Stimulated activated CD4-positive, alpha-beta T cell treated with anti-CD3 and anti-CD28 coated beads, TNF-alpha, amount 100 ng/mL, for 4 hours (primary cell): ENCODE measurements at places on chromosomes 12 and 14.

DNA sequence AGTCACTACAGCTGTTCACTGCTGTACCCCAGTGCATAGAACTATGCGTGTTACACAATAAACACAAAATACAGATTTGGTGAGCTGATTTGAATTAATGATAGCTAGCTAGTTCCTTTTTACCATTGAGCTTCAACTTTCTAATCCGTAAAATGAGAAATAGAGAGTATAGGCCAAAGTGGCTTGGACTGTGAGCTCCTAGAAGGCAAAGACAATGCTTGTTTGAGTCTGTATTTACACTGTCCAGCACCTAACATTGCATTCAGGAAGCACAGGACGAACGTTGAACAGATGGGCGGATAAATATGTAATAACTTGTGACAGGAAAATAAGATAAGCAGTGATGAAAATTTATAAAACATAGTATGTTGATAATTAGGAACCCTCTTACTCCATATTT, 31.5 kb downstream of the SLC17A8 start:
- no peak for DNase-seq

- DNase-seq: no peak
These were observed 12.4 kb upstream of the KRT5 start for GRCh38 chr12:52532636-52533035.

- DNase-seq: no peak
These were observed 44.0 kb downstream of the TFCP2 start for GRCh38 chr12:51128919-51129318.

- no peak for DNase-seq
These were observed 106.4 kb upstream of the PLEKHG7 start for GRCh38 chr12:92596383-92596782.

DNA sequence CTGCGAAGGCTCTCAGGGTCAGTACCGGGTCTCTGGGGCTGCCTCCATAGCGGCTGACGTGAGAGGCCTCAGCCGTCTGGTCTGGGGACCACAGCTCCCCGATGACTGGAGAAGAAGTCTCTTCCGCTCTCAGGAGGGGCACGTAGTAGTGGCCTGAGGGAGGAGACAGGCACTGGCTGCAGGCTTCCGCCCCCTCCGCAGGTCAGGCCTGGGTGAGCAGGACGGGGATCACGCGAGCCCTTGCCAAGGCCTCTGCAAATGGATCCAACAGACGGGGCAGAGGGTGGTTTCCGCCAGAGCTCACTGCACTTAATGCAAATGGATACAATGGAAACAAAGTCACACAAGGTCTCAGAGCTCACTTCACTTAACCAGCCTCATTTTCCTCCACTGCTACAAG, 24.7 kb downstream of the ANKLE2 start:
- no peak for DNase-seq

- DNase-seq: no peak
These were observed 25.6 kb downstream of the EGLN3 start for GRCh38 chr14:33925235-33925634.

DNA sequence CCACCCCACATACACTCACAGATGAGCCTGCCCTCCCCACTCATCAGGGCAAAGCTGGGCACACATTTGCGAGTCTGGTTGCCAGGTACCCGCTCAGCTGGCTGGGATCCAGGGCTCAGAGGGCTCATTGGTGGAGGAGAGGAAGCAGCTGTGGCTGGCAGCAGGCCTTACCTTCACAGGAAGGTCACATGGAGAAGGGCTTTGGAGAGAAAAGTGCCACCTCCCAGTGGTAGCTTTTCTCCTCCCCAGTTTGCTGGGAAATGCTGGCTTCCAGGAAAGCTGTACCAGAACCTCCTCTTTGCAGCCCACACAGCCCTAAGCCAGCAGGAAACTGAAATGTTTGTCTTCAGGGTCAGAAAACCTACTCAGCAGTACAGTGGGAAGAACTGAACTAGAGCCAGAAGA, 55.6 kb downstream of the LGMN start:
- no peak for DNase-seq

GRCh38 chr12:124853781-124854636, 9.7 kb downstream of the SCARB1 start:
- DNase-seq: no peak

- DNase-seq: no peak
These were observed 33.8 kb downstream of the CCDC38 start for GRCh38 chr12:95908573-95908972.

- DNase-seq: no peak
These were observed 400 bp downstream of the CHST11 start for GRCh38 chr12:104456950-104457745.

- DNase-seq: no peak
These were observed 268.4 kb downstream of the LRFN5 start for GRCh38 chr14:41875116-41875515.

DNA sequence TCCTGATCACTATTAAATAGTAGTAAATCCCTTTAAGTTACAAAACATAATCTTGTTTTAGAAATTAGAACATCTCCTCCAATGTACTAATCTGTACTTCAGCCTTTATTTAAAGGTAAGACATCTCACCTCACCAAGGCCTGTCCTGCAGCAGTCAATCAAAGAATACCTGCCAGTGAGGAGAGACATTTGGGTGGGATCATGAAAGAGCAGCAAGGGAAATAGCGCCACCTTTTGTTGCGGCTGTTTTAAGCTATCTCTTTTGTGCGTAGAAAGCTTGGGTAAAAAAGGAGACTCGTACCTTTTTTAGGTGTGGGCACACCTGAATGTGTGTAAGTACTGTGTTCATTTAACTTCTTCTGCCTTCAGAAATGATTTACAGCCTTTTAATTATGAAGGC, 117.8 kb upstream of the TMTC1 start:
- no peak for DNase-seq

- no peak for DNase-seq
These were observed 178.8 kb upstream of the LHX5 start for GRCh38 chr12:113650476-113650875.

DNA sequence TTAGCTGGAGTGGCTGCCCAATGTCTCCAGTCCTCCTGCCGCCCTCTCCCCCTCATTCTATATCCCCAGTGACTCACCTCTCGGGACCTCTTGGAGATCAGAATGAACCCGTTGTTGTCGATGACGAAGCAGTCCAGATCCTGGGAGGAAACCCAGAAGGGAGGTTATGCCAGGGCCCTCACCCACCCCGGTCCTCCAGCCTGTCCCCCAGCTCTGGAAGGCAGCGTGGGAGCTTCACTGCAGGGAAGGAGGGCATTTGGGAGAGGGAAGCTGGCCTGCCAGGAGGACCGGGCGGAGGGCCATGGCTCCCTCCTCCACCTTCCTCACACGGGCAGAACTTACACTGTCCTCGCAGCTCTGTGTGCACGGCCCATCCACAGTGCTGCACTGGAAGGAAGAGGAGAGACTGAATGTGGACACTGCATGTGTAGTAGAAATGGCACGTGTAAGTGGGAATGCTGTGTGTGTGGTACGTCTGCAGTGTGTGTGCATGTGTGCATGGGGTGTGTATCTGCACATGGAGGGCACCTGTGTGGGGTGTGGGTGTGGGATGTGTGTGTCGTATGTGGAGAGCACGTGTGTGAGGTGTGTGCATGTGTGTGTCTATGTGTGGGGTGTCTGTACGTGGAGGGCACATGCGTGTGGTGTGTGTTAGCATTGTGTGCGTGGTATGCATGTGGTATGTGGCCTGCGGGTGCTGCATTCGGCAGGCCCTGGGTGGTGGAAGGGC, 10.0 kb upstream of the LRTM2 start:
- no peak for DNase-seq

GRCh38 chr12:61919686-61920085, 340.5 kb upstream of the USP15 start:
- DNase-seq: no peak

DNA sequence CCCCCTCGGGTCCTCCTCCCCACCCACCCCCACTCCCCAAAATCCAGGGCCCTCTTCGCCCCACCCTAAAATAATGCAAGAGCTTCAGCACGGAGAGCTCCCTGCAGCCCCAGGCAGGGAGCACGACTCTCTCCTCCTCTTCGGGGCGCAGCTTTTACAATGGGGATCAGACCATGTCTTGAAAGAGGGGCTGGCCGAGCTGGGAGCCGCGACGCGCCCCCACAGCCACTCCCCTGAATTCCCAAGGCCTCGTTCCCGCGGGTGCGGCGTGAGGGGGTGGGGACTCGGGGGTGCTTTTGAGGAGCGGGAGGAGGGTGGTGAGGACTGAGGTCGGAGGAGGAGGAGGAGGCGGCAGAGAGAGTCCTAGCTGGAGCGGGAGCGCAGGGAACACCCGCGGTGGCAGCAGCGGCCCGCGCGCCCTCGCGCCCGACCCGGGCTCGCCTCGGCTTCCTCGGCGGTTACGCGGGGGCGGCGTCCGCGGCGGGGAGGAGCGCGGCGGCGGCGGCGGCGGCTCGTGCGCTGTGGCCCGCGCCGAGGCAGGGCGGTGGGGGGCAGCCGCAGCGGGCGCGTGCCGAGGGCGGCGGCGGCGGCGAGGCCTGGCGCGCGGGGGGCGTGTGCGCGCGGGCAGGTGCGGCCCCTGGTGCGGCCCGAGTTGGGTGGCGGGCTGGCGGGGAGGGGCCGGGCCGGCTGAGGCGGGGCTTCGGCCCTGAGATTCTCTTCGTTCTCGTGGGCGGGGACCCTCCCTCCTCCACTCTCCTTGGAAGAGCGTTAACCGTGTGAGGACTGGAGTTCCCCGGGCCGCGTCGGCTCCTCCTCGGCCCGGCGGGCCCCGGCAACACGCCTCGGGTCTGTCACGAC, at the start of gene ANKS1B:
Gene ANKS1B, minus strand, starts transcription at position 666 of the 858 bp plus-strand sequence. CDS start 699 bp downstream, outside the sequence.
- no peak for DNase-seq

- DNase-seq: no peak
These were observed 159.2 kb downstream of the SYT1 start for GRCh38 chr12:79023784-79024183.

DNA sequence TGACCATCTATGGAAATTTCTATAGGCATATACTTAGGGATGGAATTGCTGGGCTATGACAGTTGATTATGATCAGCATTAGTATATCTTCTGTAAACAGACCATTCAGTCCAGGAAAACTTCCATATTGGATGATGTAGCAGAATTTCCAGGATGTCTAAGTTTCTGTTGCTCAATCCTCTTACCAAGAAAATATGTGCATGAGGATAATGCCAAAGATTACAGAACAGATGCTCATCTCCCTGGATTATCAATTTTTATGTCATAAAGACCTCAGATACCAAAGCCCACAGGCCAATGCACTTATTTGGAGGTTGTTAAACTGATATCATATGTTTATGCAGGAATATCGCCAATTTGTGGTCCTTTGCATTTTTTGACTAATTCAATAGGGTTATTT, 354.4 kb upstream of the FLRT2 start:
- DNase-seq: no peak

DNA sequence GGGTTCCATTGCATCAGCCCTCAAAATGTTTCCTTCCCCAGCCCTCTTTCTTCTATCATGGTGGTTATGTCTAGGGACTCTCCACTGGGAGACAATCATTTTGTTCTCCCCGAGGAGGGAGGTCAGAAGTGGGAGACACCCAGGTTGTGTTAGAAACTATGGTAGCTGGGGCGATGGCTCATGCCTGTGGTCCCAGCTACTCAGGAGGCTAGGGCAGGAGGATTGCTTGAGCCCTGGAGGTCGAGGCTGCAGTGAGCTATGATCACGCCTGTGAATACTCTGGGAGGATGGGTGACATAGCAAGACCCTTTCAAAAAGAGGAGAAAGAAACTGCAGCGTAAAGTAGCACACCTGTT, 13.0 kb upstream of the LRRC23 start:
- DNase-seq: no peak

- no peak for DNase-seq
These were observed 209.3 kb upstream of the PPFIA2 start for GRCh38 chr12:81968421-81968820.

- no peak for DNase-seq
These were observed 349.9 kb downstream of the C12orf50 start for GRCh38 chr12:87679251-87679650.

DNA sequence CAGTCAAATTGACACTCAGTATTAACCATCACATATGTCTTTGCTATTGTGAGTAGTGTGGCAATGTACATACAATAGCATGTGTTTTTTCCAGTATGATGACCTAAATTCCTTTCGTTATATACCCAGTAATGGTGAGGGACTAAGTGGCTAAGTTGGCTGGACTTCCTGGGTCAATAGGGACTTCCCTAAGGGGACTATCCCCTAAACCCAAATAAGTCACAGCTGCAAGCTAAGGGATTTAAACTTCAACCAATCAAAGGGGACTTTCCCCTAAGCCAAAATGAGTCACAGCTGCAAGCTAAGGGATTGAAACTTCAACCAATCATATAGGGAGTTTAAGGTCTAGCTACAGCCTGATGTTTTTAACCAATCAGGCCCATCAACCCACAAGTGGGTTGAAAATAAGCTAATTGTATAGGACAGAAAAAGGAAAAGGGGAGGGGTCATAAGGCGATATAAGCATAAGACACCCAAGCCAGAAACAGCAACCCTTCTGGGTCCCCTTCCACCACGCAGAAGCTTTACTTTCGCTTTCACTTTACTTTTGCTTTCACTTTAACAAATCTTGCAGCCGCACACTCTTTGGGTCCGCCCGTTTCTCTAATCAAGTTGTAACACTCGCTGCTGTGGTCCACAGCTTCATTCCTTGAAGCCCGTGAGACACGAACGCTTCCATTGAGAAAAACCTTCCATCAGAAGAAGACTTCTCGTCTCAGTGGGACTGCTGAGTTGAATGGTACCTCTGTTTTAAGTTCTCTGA, 404.4 kb downstream of the FLRT2 start:
- peak; percentile 40 for DNase-seq

- DNase-seq: no peak
These were observed 218.2 kb upstream of the PRICKLE1 start for GRCh38 chr12:42807766-42808165.

DNA sequence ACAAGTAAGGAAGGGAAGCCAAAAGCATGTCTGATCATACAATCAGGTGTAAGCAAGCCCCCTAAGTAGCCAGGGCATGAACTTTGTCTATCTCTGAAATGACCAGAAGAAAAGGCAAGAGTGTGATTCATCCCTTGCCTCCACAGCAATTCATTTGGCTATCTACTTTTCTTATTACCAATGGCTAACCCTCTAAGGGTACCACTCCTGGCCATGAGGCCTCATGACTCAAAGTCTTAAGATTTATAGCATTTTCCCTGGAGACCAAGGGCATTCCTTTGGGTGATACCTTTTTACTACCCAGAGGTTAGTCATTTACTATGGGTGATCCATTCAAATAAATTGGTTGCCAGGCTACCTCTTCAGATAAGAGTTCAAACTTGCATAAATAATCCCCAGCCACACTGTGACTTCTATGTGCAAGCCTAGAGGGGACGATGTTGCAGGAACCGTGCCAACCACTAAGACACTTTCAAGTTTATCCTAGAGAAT, 1.5 kb upstream of the LGALS3 start:
- DNase-seq: no peak
